Activated naive CD8-positive, alpha-beta T cell treated with anti-CD3 and anti-CD28 coated beads, Interleukin-2, amount 10 ng/mL, durations not matched to agents 7 days and 5 days (primary cell): ENCODE measurements at places on chromosomes 3 and 15. TPM values are rescaled to one million over a fixed set of nuclear protein-coding genes. Genes with fewer than 3 reads are reported as not detected.

DNA sequence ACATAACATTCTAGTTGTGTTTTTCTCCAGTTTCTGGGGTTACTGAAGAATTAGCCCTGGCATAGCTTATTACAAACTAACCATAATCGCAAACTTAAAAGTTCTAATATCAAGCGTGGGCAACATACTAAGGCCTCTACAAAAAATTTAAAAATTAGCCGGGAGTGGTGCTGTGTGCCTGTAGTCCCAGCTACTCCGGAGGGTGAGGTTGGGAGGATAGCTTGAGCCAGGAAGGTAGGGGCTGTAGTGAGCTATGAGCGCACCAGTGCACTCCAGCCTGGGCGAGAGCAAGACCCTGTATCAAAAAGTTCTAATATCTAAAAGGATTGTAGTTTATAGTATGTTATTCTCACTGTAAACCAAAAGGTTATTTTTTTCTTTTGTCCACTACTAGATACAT lies 1.1 kb downstream of the OIP5 start:
- H3K27ac ChIP-seq = peak overlapping the region; percentile 99
- no peak for DNase-seq
- peaks cover 26% of the 10 kb centered on the region for H3K36me3 ChIP-seq
- H3K4me3 ChIP-seq = peak overlapping the region; percentile 98
- peaks cover 18% of the 10 kb centered on the region for H3K4me1 ChIP-seq

DNA sequence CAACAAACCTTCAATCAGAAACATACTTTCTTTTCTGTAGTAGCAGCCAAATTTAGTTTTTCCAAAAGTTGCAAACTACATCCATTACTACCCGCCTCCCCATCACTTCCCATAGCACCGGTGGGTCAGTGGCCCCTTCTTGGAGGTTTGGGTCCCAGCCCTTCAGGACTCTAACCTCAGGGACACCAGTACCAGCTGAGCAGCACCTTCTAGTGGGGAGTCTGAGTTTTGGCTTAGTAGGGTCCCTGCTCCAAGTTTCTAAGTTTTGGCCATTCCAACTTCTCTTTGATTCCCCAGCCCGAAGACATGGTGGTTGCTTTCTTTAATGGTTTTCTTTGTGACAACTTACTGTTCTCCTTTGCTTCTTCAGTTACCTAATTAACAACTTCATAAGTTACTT lies 160.6 kb downstream of the ECT2 start:
- H3K36me3 ChIP-seq = no peaks in the 10 kb centered on the region
- no peak for DNase-seq
- no peak overlapping the region for H3K27ac ChIP-seq

- H3K27ac ChIP-seq = no peak overlapping the region
- DNase-seq = no peak
- no peak overlapping the region for H3K4me3 ChIP-seq
- peaks cover 18% of the 10 kb centered on the region for H3K27me3 ChIP-seq
Measured at GRCh38 chr3:124413989-124414598, 316.2 kb upstream of the UMPS start.

DNA sequence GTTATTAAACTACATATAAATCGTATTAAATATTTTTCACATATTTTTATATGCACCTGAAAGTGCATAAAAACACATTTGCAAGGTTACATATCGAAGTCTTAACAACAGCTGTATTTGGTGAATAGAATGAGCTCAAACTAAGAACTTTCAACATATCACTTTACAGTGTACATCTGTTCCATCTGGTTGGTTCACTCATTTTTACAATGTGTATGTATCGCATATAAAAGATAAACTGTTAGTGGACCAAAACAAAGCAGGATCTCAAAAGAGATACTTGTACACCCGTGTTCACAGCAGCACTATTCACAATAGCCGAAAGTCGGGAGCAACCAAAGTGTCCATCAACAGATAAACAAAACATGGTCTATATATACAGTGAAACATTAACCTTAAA lies 55.8 kb downstream of the TBL1XR1 start:
- no peak overlapping the region for H3K27ac ChIP-seq
- H3K4me3 ChIP-seq = no peak overlapping the region
- peaks cover 23% of the 10 kb centered on the region for H3K36me3 ChIP-seq
- no peak for DNase-seq

GRCh38 chr15:62928242-62928999 lies 114.1 kb upstream of the TPM1 start:
- H3K36me3 ChIP-seq = no peaks in the 10 kb centered on the region
- no peaks in the 10 kb centered on the region for H3K4me1 ChIP-seq
- H3K27ac ChIP-seq = no peak overlapping the region
- no peak overlapping the region for H3K4me3 ChIP-seq
- peaks cover 17% of the 10 kb centered on the region for H3K27me3 ChIP-seq

GRCh38 chr15:34109797-34110663 lies 8.1 kb downstream of the PGBD4 start:
- H3K27ac ChIP-seq = no peak overlapping the region
- no peak for DNase-seq
- peaks cover 1% of the 10 kb centered on the region for H3K4me1 ChIP-seq
- H3K27me3 ChIP-seq = peaks cover 3% of the 10 kb centered on the region
- H3K4me3 ChIP-seq = no peak overlapping the region

GRCh38 chr3:22239011-22239410 lies 488.0 kb upstream of the ZNF385D start:
- no peaks in the 10 kb centered on the region for H3K4me1 ChIP-seq
- H3K36me3 ChIP-seq = no peaks in the 10 kb centered on the region
- DNase-seq = no peak
- no peak overlapping the region for H3K27ac ChIP-seq

GRCh38 chr15:80536716-80537115 lies 132.5 kb downstream of the ARNT2 start:
- peaks cover 8% of the 10 kb centered on the region for H3K27me3 ChIP-seq
- DNase-seq = no peak
- H3K27ac ChIP-seq = no peak overlapping the region
- H3K4me3 ChIP-seq = no peak overlapping the region
- no peaks in the 10 kb centered on the region for H3K36me3 ChIP-seq

DNA sequence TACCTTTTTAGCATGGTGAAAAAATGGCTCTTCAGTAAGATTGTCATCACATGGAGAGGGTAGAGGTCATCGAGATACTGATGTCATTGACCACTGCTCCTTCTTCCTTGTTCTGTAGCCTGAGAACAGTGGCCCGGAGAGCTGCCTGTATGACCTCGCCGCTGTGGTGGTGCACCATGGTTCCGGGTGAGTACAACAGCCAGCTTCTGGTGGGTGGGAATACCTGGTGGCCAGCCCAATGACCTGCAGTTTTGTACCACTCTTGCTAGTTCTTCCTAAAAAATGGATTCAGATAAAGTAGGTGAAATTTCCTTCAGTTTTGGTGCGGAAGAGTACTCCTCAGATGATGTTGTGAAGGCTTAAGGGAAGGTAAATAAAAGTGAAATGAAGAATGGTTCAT lies 8.4 kb upstream of the FBXL22 start:
- DNase-seq = no peak
- H3K4me3 ChIP-seq = no peak overlapping the region
- peaks cover 13% of the 10 kb centered on the region for H3K4me1 ChIP-seq
- H3K27me3 ChIP-seq = no peaks in the 10 kb centered on the region

DNA sequence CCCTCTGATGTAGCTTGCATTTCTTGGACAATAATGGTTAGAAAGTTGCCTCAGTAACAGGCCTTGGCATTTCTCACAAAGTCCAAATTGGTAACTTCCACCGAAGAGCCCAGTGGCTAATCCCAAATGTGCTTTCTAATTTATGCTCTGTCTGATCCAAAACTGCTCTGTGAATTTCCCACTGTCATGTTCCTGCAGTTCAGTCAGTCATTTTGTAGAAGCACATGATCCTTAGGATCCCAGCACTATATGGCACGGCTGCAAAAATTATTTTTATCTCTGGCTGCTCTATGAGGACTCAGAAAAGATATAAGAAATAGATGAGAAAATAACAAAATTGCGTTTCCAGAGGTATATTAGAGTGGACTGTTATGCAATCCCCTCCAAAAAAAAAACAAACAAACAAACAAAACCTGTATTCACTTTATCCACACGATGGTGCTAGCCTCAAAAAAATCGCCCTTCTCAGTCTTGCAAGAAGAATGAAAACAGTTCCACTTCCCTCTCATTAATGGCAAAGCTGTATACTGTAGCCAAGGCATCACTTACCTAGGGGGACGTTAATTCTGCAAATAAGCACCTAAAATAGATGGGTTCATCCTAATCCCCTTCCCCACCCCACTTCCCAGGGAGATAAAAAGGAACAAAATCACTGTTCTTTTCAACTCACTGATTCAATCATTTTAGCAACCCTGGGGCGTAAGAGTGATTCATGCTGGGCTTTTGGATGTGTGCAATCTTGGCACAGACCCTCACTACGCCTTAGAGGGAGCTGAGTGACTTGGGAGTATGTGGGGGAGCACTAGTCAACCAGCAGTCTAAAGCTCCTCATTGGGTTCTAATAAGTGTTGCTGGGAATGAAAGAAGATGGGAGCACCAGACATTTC lies 61.3 kb downstream of the TMCO5A start:
- H3K4me1 ChIP-seq = no peaks in the 10 kb centered on the region
- no peak overlapping the region for H3K4me3 ChIP-seq
- peaks cover 9% of the 10 kb centered on the region for H3K27me3 ChIP-seq

DNA sequence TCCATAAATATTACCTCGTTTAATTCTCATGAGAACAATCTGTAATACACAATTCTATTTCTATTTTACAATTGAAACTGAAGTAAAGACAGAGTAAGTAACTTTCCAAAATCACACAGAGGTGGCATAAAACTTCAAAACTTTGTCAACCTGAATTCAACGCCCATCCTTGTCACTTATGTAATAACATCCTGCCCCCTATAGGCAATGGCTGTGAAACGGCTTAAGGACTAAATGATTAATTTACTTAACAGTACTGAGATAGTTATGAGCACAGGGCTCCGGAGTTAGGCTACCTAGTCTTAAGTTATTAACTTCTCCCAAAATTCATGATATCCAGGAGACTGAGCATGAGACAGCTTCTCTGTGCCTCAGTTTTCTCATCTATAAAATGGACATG lies 293.1 kb upstream of the CHRM5 start:
- peaks cover 8% of the 10 kb centered on the region for H3K27me3 ChIP-seq
- DNase-seq = no peak
- H3K4me3 ChIP-seq = no peak overlapping the region
- H3K27ac ChIP-seq = no peak overlapping the region

- H3K36me3 ChIP-seq = no peaks in the 10 kb centered on the region
- no peak overlapping the region for H3K4me3 ChIP-seq
- H3K27ac ChIP-seq = no peak overlapping the region
- H3K27me3 ChIP-seq = peaks cover 4% of the 10 kb centered on the region
Measured at GRCh38 chr3:33956206-33956605, 157.8 kb downstream of the PDCD6IP start.

GRCh38 chr3:74420538-74421124 lies 193.8 kb downstream of the CNTN3 start:
- no peaks in the 10 kb centered on the region for H3K36me3 ChIP-seq
- DNase-seq = no peak
- no peak overlapping the region for H3K4me3 ChIP-seq
- H3K27ac ChIP-seq = no peak overlapping the region

DNA sequence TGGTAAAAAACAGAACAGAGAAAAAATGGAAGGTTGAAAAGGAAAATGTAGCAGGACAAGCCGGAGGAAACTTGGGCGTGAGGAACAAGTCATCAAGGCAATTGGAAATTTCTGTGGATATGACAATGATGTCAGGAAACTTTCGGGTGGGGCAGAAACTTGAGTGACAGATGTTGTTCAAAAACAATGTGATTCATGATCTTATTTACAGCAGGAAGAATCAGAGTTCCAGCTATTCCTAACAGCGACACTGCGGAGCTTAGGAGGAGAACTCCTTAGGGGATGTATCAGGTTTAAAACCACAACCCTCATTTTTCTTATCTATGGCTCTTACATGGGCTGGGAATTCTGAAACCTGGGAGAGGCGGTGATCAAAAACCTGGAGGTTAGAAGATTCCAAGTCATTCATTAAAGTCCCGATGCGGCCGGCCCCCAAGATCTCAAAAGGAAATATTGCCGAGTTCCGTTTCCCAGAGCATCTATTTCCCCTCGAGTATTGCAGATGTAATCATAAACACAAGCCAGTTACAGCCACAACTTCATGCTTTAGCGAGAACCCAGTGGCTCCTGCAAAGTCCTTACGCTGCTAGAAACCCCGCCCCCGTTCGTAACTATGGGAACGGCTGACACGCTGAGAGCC lies 659 bp upstream of the ARRDC4 start:
- H3K36me3 ChIP-seq = no peaks in the 10 kb centered on the region
- peak overlapping the region; percentile 74 for H3K4me3 ChIP-seq
- H3K27me3 ChIP-seq = peaks cover 4% of the 10 kb centered on the region
- no peak for DNase-seq

Gene PGBD4
- 3.8 TPM for total RNA-seq

Gene SLC22A14
- total RNA-seq = 0.22 TPM

Gene LIPH
- total RNA-seq = not detected

Gene TBC1D2B
- 123 TPM for total RNA-seq

Gene ZDHHC23
- 3.7 TPM for total RNA-seq

Gene DLL4
- total RNA-seq = 0.11 TPM
